ENCODE measurements at places on chromosomes 5 and 9.

DNA sequence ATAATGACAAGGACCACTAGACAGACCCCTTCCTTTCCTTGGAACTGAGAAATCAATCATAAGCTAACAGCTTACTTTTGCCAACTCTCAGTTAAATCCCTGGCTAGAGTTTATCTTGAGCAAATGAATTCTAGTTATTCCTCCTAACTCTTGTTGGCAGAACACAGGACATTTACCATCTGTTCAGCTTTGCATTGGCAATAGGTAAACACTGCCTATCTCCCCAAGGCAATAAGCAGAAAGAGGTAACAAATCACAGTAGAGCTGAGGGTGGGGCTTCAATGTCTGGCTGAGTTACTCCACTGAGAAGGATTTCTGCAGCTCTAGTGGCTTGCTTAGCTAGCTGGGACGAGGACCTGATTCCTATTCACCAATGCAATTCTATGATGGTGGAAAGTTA, 503.3 kb upstream of the GRIA1 start:
- DNase-seq = no peak

- no peak for DNase-seq
These were observed 42.3 kb upstream of the MAP1B start for GRCh38 chr5:72064801-72065570.

GRCh38 chr9:111108946-111109345, 70.7 kb upstream of the LPAR1 start:
- no peak for DNase-seq

DNA sequence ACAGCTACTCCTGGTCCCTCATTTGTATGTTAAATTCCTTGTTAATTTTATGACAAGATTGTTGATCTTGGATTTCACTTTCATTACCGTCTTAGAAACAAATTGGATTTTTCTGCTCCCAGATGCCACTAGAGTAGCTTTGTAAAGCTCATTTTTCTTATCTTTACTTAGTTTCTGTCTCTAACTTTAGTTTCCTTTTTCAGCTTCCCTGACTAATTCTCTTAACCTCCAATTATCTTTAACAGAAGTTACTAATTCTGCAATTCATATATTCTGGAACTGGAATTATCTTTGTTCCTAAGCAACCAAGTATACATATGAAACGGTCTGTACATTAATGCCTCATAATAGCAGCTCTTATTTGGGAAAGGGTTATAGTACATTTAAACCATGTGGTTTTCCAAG, 16.7 kb downstream of the ITGA1 start:
- DNase-seq = no peak

DNA sequence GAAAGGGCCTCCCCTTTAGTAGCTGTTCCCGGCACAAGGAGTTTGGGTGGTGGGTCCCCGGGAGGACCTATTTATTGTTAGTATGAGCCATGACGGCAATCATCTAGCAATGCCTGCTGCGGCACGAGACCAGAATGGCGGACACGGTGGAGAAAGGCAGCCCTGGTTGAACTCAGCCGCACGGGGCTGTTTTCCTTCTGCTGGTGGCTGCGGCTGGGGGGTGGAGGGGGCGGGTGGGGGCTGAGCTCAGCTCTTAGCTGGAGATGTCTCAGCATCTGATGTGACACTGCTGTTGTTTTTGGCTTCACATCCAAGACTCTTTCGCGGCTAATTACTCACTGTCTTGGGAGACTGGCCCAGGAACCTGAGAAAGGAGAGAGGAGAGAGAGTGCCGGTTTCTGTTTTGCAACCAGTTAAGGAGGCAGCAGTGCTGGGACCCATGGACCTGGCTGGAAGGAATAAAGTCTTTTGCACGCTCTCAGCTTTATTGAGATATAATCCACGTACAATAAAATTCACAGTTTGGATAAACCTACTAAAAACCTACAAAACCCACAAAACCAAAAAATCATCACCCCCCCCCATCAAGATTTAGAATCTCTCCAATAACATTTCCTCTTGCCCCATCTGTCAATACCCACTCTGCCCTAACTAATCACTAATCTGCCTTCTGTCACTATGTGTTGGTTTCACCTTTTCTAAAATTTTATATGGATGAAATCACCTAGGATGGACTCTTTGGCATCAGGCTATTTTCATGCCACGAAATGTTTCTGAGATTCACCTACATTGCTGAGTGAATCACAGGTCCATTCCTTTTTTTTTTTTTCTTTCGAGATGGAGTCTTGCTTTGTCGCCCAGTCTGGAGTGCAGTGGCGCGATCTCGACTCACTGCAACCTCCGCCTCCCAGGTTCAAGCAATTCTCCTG, 81.8 kb upstream of the NEURL1B start:
- no peak for DNase-seq

DNA sequence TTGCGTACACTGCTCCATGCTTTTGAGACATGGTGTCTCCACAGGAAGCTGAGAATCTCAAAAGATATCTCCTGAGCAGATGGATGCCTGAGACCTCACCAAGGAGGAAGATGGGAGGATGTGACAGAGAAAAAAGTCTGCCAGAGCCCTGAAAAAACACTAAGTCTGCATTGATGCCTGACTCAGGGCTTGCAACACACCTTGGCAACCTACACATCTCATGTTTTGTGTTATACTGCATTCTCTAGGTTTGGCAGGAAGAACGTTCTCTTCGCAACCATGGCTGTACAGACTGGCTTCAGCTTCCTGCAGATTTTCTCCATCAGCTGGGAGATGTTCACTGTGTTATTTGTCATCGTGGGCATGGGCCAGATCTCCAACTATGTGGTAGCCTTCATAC, 19.2 kb downstream of the SLC22A4 start:
- no peak for DNase-seq

GRCh38 chr5:132673939-132674630, at the start of gene IL4:
Gene IL4, plus strand, starts transcription at chr5:132673989. Its CDS starts 62 bp downstream, at chr5:132674051.
- no peak for DNase-seq

Data from CD4-positive, alpha-beta T cell treated with Interleukin-6 at 100 ng/mL for 8 hours (primary cell).